Hypothalamus (tissue), 51 donors: ENCODE measurements at places on chromosomes 4 and X.

DNA sequence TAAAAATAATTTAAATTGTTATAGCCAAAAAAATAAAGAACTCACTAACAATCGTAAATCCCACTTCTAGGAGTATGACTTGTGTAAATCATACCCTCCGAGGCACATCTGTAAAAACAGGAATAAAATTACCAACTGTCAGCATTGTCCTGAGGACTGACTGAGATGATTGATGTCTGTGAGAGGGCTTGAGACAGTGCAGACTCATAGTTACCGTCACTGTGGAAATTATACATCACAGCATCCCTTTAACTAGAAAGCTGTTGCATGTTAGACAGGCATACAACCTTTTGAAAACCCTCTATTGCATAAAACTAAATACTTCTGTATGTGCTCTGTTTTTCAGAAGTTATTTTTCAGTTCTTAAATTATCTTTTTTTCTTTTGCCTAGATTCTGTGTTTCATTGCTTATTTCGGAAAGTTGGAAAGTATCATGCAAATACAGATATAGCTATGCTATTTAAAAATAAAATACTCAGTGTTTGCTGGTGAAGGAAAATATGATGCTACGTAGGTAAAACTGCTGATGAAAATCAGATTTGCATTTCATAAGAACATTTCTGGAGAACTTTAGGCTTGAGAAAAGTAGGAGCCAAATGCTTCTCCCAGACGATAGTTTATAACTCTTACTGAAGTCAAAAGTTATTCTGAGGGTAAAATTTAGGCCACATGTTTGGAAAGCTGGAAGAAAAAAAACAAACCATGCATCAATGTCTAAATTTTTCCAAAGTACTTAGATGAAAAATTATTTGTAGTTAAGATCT lies 13.6 kb upstream of the RBPJ start:
- DNase-seq, result no peak

DNA sequence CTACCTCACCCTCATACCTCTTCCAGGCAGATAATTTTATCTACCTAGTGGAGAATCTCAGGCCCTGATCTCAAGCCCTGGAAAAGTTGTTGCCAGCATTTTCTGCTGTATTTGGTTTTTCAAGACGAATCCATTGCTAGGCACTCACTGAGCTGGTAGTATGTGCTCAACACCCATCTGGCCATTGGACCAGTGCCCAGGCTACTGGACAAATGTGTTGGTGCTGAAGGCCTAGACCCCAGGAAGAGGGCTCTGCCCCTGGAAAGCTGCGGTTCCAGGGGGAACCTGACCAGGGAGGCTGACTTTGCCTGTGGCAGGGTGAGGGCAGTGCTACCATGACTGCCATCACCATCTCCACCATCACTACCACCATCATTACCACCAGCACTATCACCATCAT lies 72.4 kb downstream of the PSAPL1 start:
- DNase-seq, result no peak

DNA sequence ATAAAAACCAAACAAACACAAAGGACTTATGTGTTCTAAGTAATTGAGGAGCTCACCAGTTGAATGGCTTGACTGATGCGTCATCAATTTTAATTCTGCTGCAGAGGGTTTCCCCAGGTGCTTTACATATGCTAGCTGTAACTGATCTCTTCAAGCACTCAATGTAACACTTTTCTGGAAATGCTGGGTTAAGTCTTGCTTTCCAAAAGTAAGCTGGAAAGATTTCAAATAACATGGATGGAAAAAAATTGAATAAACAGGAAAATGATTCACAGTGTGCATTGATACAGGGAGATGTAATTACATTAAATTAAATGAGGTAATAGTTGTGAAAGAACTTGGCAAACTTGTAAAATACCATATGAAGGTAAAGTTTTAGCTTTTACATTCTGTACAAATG lies 186.7 kb upstream of the WDFY3 start:
- DNase-seq, result no peak

- DNase-seq, result no peak
Measured at GRCh38 chrX:26915064-26915463, 548.1 kb downstream of the PPP4R3C start.
